Hepatocyte (in vitro differentiated cells): ENCODE measurements at places on chromosomes 13 and 19.

GRCh38 chr19:18559685-18560084, 2.0 kb downstream of the KXD1 start:
- no peak for DNase-seq

- DNase-seq, result peak; percentile 70
Measured at GRCh38 chr13:50357586-50358118, 342.4 kb downstream of the KCNRG start.

DNA sequence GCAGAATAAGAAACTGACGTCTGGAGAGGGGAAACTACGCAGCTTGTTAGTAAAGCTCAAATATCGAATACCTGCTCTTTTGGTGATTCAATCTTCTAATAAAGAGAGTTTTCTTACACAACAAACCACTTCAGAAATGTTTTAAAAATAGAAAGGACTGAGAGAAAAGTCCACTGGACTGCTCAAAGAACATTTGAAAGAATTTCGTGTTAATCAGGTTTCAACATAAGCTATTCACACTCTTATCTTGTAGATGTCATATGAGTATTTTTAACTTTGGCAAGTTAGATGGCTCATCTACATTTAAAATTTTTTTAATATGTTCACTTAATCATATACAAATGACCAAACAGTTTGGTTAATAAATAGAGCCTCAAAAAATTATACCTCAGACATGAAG, 95.6 kb upstream of the FAM216B start:
- DNase-seq, result no peak

GRCh38 chr19:1651568-1652291, 685 bp downstream of the TCF3 start:
- peak; percentile 75 for DNase-seq

- no peak for DNase-seq
Measured at GRCh38 chr13:90427322-90428272, 919.9 kb upstream of the MIR17HG start.

DNA sequence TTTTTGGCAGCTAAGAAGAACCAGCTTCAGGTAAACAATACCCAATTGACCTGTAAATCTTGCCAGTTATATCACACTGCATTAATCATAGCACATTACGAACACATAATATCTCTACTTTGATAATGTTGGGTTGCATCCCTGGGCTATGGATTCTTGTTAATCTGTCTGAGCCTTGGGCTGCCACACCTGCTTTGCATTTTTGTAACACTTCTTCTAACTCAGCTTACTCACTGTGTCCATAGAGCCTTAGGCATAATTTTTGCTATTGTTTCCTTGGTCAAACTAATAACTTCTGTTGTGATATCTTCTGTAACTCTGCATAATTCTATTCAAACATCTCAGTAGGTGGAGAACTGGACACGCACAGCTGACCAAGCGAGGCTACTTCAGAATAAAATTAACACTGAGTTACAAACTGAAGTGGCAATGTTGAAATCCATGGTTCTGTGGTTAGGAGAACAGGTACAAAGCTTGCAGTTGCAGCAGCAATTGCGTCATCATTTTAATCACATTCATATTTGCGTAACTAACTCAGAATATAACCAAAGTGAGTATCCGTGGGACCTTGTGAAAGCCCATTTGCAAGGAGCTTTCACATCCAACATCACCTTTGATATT, 6.4 kb downstream of the ZNF350 start:
- DNase-seq, result no peak

DNA sequence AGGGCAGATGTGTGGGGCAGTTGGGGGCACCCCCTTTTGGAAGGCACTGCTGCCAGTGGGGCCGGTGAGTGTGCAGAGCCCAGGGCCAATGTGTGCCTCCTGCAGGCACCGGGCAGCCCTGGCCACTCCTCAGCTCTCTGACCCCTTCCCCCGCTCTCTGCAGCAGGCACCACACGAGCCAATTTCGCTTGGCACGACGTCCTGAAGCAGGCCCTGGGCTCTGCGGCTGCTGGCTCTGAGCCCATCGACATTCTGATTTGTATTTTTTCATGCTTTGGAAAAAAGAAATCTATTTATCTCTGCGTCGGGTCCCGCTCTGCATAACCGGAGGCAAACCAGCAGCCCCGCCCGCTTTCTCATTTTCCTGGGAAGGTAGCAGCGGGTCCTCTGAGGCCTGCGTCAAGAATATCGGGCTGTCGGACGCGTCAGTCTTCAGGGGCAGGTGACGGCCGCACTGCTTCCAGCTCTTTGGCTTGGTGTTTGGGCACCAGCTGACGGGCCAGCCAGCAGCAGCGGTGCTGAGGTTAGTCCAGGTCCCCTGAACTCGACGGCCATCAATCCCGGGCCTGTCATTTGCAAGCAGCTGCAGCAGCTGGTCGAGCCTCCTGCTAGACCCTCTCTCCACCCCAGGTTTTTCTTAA, 134.3 kb downstream of the KDM4B start:
- DNase-seq, result peak; percentile 42

DNA sequence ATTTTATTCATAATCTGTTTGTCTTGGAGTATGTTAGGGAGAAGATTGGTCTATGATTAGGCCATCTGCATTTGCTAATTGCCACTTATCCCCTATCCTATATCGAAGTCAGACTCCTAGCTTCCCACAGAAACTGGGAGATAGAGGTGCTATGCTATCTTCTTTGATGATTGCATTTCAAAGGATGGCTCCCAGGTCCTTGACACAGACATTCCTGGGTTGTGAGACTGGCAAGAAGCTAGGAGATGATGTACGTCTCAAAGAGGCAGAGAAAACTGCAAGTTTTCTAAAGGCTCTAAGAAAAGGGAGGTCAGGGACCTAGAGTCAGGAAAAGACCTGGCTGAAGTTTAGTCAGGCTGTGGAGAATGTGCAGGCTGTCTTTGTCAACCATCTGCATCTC, 1251.9 kb downstream of the PCDH17 start:
- DNase-seq, result no peak

DNA sequence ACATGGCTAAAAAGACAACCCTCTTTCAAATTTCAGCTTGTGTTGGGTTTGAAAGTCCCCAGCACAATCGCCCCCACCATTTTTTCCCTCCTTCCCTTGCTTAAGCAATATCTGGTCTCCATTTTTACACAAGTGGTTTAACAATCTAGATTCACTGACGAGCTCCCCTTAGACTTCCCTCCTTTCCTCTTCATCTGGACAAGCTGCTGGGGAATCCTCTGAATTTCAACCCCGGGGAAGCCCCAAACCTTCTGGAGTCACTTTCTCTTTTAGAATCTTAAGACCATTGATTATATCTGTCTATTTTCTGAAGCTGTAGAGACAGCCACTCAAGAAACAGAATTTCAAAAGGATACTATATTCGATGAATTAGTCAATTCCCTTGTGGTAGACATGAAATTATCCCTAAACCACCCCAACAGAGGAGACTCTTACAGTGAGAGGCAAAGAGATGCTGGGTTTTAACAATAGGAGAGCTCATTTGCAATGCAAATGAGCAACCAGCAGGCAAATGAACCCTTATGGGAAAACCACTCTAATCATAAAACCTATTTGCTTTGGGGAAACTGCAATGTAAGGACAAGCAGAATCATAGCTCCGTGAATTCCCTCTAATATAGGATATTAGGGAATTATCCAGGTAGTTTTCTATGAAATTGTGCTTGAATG, 78.9 kb downstream of the TEX26 start:
- DNase-seq, result no peak

- DNase-seq, result no peak
Measured at GRCh38 chr19:18452386-18452785, 14.5 kb upstream of the ISYNA1 start.

- DNase-seq, result peak; percentile 77
Measured at GRCh38 chr19:33143897-33144405, 12.0 kb downstream of the WDR88 start.

DNA sequence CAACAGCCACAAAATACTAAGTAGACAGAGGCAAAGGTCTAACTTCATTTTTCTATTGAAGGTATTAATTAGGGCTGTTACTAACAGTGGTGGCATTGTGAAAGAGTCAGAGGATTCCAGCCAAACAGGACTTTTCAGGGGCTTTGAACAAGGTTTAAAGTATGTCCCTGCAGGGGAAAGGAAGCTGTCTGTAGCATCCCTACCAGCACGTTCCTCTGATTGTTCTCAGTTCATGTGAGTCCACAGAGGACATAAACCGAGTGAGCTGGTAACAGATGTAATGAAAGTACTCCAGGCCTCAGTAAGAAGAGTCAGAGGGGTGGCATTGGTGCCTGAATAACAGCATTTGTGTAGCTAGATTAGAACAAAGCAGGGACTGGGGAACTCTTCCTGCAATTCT, 15.3 kb upstream of the SPATA13 start:
- peak; percentile 14 for DNase-seq

GRCh38 chr13:112118451-112119064, 51.6 kb downstream of the SOX1 start:
- DNase-seq, result no peak

DNA sequence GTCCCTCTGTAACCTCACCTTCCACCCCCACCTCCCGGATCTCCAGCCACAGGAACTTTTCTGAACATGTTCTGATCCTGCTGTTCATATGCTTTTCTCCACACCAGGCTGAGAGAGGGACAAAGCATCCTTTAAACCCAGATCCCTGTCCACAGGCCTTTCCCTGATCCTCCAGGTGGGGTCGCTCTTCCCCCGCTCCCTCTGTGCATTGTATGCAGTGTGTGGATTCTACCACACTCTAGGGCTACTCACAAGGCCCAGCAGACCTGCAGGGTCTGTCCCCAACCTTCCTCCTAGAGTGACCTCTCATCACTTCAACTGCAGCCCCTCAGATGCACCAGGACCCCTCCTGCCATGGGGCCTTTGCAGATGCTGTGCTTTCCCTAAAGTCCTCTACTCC, 1200.6 kb downstream of the UQCRFS1 start:
- DNase-seq, result no peak

DNA sequence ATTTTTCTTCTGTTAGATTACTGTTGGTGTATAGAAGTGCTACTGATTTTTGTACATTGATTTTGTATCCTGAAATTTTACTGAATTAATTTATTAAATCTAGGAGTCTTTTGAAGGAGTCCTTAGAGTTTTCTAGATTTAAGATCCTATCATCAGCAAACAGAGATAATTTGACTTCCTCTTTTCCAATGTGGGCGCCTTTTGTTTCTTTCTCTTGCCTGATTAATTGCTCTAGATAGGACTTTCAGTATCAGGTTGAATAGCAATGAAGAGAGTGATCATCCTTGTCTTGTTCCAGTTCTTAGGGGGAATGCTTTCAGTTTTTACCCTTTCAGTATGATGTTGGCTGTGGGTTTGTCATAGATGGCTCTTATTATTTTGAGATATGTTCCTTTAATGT, 5.6 kb upstream of the CD33 start:
- DNase-seq, result no peak

- DNase-seq, result no peak
Measured at GRCh38 chr13:20590561-20590960, 23.6 kb downstream of the IFT88 start.

- no peak for DNase-seq
Measured at GRCh38 chr13:98068521-98068920, 74.4 kb upstream of the FARP1 start.

DNA sequence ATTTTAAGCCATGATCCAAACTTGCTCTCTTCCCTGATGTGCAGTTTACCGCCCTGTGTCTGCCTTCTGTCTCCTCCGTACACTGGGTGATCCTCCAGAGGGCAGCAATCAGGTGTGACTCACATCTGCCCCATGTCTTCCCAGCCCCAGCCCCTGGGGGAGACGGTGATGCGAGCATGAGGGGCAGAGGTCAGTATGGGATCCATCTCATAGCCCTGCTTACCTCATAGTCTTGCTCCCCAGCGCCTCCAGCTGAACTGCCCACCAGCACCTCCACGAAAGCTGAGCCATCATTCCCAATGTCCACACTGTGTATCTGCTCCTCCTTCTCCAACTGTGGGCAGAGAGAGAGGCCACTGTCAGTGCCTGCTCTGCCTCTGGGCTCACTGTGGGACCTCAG, 14.6 kb downstream of the XRCC1 start:
- DNase-seq, result no peak

DNA sequence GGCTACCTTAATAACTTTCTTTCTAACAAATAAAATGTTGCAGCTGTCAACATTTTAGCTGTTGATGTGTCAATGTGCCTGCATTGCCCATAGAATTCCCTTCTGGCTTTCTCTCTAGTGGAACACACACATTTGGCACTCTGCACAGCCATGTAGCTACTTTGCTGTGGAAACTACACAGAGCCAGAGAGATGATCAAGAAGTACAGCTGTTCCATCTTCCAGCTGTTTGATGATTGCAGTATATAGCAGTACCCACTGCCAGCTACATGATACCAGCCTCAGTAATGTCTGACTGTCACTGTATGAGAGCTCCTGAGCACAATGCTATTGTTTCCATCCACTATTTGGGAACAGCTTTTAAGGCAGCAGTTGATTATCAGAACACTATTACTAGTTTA, 843.0 kb downstream of the PCDH17 start:
- DNase-seq, result no peak

DNA sequence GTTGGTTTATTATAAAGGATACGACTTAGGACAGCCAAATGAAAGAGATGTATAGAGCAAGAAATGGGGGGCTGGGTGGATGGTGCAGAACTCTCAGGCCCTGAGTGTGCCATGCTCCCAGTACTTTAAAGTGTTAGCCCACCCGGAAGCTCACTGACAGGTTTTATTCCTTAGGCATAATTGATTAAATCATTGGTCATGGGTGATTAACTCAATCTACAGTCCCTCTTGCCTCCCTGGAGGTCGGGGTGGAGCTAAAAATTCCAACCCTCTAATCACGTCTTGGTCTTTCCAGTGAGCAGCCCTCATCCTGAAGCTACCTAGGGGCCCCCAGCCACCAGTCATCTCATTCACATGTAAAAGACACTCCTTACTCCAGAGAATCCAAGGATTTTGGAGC, 9.9 kb upstream of the LEUTX start:
- DNase-seq, result no peak

- DNase-seq, result no peak
Measured at GRCh38 chr13:102972191-102972590, 94.0 kb downstream of the SLC10A2 start.

GRCh38 chr19:18774782-18775444, 16.2 kb downstream of the COMP start:
- no peak for DNase-seq

- DNase-seq, result no peak
Measured at GRCh38 chr19:51547397-51548212, 16.1 kb upstream of the SIGLEC6 start.

- DNase-seq, result peak; percentile 88
Measured at GRCh38 chr19:35135389-35135909, 590 bp upstream of the LGI4 start.

- no peak for DNase-seq
Measured at GRCh38 chr13:51557875-51558612, 26.2 kb upstream of the WDFY2 start.

- no peak for DNase-seq
Measured at GRCh38 chr19:2533686-2534422, 57.9 kb downstream of the GADD45B start.
